ENCODE measurements at places on chromosomes 16 and 17. TPM values are rescaled to one million over a fixed set of nuclear protein-coding genes. Genes with fewer than 3 reads are reported as not detected.

- no peak for DNase-seq
Observed at GRCh38 chr16:14446796-14447195, 183.3 kb downstream of the PARN start.

- no peak for DNase-seq
Observed at GRCh38 chr16:86883583-86884389, 305.4 kb downstream of the FOXL1 start.

- DNase-seq, result no peak
Observed at GRCh38 chr16:65263896-65264295, 142.0 kb upstream of the CDH11 start.

The LPO gene
- total RNA-seq, result not detected

The MYH10 gene
- 99.2 TPM for total RNA-seq

The CCDC40 gene
- total RNA-seq, result 6.9 TPM

Data from fibroblast of villous mesenchyme (primary cell).